Ovary (tissue), 10 donors: ENCODE measurements at places on chromosomes 12 and 14.

- DNase-seq, result no peak
These were observed 150.1 kb downstream of the CAPZA3 start for GRCh38 chr12:18888047-18888446.

DNA sequence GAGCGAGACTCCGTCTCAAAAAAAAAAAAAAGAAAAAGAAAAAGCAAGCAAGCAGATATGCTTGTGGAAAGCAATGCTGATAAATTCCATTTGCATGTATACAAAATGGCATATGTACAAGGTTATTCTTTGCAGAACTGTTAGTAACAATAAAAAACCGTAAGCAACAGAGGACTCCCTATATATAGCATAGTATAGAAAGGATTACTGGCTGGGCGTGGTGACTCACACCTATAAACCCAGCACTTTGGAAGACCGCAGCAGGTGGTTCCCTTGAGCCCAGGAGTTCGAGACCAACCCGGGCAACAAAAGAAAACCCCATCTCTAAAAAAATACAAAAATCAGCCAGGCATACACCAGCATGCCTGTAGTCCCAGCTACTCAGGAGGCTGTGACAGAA, 13.5 kb downstream of the GCN1 start:
- DNase-seq, result no peak

DNA sequence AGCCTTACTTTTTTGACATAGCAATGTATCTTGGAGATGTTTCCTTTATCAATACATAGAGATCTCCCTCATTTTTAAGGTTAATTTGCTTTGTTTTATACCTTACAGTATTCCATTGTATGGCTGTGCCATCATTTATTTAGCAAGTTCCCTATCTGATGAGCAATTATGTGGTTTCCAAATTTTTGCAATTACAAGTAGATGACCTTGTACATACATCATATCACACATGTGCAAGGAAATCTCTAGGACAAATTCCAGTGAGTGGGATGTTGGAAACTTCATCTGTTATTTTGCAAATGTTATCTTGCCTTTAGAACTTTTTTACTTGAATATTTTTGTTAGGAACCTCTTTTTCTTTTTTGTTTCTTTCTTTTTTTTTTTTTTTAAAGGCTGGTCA, 49.7 kb downstream of the DRAM1 start:
- DNase-seq, result no peak

GRCh38 chr14:55130196-55130550, 1.1 kb downstream of the LGALS3 start:
- DNase-seq, result no peak

DNA sequence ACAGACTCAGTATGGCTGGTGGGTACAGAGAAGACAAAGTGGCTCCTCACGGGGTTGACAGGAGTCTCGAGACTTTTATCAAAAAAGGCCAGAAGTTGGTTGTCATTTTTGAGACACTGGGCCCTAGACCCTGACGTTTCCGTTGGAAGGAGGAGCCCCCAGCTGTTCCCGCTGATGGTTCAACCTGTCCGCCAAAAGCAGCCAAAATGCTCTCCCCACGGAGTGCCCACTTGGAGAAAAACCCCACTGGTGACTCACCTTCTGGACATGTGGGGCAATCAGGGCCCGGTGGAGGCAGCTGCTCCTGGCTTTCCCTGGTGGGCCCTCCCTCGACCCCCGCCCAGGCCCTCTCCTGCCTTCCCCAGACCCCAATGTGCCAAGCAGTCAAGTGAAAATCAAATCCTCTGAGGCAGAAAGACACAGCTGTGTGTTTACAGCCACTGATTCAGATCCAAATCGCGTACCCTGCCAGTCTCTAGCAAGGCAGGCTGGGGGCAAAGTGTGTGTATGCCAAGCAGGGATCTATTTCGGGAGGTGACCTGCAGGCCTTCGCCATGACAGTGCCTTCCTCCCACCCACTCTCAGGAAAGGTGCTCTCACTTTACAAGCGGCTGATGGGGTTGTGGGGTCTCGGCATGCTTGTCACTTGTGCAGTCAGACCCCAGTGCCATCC, 347.4 kb downstream of the DPF3 start:
- DNase-seq, result no peak
